Activated CD8-positive, alpha-beta T cell treated with anti-CD3 and anti-CD28 coated beads for 36 hours (primary cell): ENCODE measurements at places on chromosomes 1 and 21. TPM values are rescaled to one million over a fixed set of nuclear protein-coding genes. Genes with fewer than 3 reads are reported as not detected.

The PCP4 gene
- total RNA-seq, result not detected

The ICOSLG gene
- 5.4 TPM for total RNA-seq

The TNFRSF1B gene
- 191 TPM for total RNA-seq

The TNNI3K gene
- total RNA-seq, result not detected

The OLFML3 gene
- total RNA-seq, result 0.14 TPM

DNA sequence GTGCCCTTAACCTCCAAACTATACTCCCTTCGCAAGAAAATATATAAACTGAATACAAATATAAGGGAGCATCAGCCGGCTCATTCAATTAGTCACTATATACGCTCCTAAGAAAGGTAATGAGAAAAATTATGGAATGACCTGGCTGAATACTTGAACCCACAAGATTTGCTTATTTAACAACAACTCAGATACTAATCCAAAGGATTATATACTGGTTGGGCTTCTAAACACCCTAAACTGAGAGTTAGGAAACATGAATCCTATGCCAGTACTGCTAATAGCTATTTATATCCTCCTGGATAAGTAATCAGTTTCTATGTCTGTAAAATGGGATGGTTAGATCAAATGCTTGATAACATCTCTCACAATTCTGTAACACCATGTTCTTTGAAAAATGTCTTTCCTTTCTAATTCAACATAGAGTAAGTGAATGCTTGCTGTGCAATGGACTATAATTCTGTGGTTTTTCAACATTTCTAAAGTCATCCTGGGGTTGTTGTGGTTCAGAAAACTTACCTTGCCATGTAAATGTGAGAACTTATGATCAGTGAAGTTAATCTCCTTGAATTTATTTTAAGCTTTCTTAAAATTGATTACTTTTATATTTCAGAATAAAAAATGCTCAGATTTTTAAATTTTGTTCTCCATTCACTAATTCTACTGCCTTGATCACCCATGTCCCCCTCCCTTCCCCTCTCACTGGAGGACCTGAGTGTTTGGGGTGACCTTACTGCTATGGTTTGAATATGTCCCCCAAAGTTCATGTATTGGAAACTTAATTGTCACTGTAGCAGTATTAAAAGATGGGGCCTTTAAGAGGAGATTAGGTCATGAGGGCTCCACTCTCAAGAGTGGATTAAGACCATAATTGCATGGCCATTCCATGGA is 14.5 kb downstream of the DUSP10 start:
- peaks cover 63% of the 10 kb centered on the region for H3K36me3 ChIP-seq
- peak overlapping the region; percentile 81 for H3K27ac ChIP-seq
- no peak overlapping the region for H3K4me3 ChIP-seq
- DNase-seq, result no peak
- peaks cover 77% of the 10 kb centered on the region for H3K4me1 ChIP-seq
- H3K27me3 ChIP-seq, result no peaks in the 10 kb centered on the region

- no peak overlapping the region for H3K27ac ChIP-seq
- H3K36me3 ChIP-seq, result no peaks in the 10 kb centered on the region
- H3K4me3 ChIP-seq, result no peak overlapping the region
Measured at GRCh38 chr1:240705579-240705978, 93.6 kb upstream of the GREM2 start.

GRCh38 chr1:41564741-41565475 is 80.4 kb upstream of the EDN2 start:
- no peaks in the 10 kb centered on the region for H3K27me3 ChIP-seq
- no peak for DNase-seq
- peaks cover 11% of the 10 kb centered on the region for H3K4me1 ChIP-seq
- H3K36me3 ChIP-seq, result peaks cover 52% of the 10 kb centered on the region
- no peak overlapping the region for H3K4me3 ChIP-seq

- no peaks in the 10 kb centered on the region for H3K36me3 ChIP-seq
- H3K27ac ChIP-seq, result no peak overlapping the region
- H3K4me1 ChIP-seq, result no peaks in the 10 kb centered on the region
- no peak for DNase-seq
Measured at GRCh38 chr1:227794817-227795192, 20.7 kb upstream of the PRSS38 start.

- H3K27me3 ChIP-seq, result no peaks in the 10 kb centered on the region
- H3K4me1 ChIP-seq, result peaks cover 5% of the 10 kb centered on the region
- no peak overlapping the region for H3K4me3 ChIP-seq
- no peak overlapping the region for H3K27ac ChIP-seq
Measured at GRCh38 chr1:121445679-121446078, 260.9 kb downstream of the SRGAP2C start.

DNA sequence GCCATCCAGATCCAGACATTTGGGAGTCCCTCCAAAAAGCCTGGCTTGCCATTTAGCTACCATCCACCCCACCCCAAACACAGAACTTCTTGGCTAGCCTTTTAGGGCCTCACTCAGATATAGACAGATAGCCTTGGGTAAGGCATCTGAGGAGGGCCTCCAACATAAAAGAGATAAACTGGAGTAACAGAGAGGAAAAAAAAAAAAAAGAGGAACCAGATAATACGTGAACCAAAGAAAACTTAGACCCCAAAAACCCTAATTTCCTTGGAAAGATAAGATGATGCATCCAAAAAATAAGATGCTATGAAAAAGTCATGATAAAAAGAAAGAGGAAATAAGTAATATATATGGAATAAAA is 19.8 kb upstream of the LSS start:
- H3K4me3 ChIP-seq, result no peak overlapping the region
- H3K36me3 ChIP-seq, result peaks cover 47% of the 10 kb centered on the region
- no peak for DNase-seq
- H3K27me3 ChIP-seq, result no peaks in the 10 kb centered on the region
- H3K27ac ChIP-seq, result no peak overlapping the region
- H3K4me1 ChIP-seq, result peaks cover 17% of the 10 kb centered on the region

GRCh38 chr21:27677546-27677945 is 710.7 kb upstream of the ADAMTS5 start:
- no peak for DNase-seq
- no peaks in the 10 kb centered on the region for H3K36me3 ChIP-seq
- no peak overlapping the region for H3K27ac ChIP-seq
- no peaks in the 10 kb centered on the region for H3K27me3 ChIP-seq
- no peak overlapping the region for H3K4me3 ChIP-seq
- H3K4me1 ChIP-seq, result no peaks in the 10 kb centered on the region

- H3K36me3 ChIP-seq, result peaks cover 16% of the 10 kb centered on the region
- no peak for DNase-seq
- H3K4me3 ChIP-seq, result no peak overlapping the region
- no peak overlapping the region for H3K27ac ChIP-seq
- no peaks in the 10 kb centered on the region for H3K4me1 ChIP-seq
- H3K27me3 ChIP-seq, result no peaks in the 10 kb centered on the region
Measured at GRCh38 chr1:185208626-185209180, 51.7 kb downstream of the SWT1 start.

GRCh38 chr1:34603594-34603993 is 151.3 kb upstream of the GJB5 start:
- no peaks in the 10 kb centered on the region for H3K4me1 ChIP-seq
- no peak for DNase-seq
- no peak overlapping the region for H3K4me3 ChIP-seq
- no peaks in the 10 kb centered on the region for H3K36me3 ChIP-seq

GRCh38 chr1:91769742-91770141 is 116.2 kb downstream of the TGFBR3 start:
- H3K4me1 ChIP-seq, result peaks cover 10% of the 10 kb centered on the region
- no peak overlapping the region for H3K27ac ChIP-seq
- no peak overlapping the region for H3K4me3 ChIP-seq
- no peak for DNase-seq

- peaks cover 33% of the 10 kb centered on the region for H3K4me1 ChIP-seq
- H3K27me3 ChIP-seq, result no peaks in the 10 kb centered on the region
- no peaks in the 10 kb centered on the region for H3K36me3 ChIP-seq
- H3K4me3 ChIP-seq, result no peak overlapping the region
Measured at GRCh38 chr21:35136106-35136505, 87.0 kb upstream of the RUNX1 start.

GRCh38 chr1:158177700-158178450 is 2.8 kb upstream of the CD1D start:
- peaks cover 59% of the 10 kb centered on the region for H3K27me3 ChIP-seq
- peak; percentile 42 for DNase-seq
- H3K4me1 ChIP-seq, result peaks cover 8% of the 10 kb centered on the region

DNA sequence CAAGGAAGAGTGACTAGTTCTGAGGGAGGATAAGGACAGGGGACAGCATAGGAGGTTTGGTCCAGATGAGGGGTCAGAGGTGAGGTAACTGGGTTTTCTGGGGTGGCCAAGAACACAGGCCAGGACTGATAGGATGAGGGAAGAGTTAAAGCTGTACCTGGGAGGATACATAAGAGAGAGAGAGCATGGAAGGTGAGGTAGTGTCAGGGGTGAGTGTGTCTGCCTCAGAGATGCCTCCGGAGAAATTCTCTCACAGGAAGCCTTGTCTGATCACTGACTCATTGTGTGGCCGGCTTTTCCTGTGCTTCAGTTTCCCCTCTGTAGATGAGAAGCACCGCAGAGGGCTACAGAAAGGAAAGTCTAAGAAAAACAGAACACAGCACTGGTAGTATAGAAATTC is 40.2 kb downstream of the FASLG start:
- H3K4me3 ChIP-seq, result peak overlapping the region; percentile 50
- peak; percentile 87 for DNase-seq
- H3K4me1 ChIP-seq, result peaks cover 54% of the 10 kb centered on the region
- no peaks in the 10 kb centered on the region for H3K27me3 ChIP-seq
- H3K27ac ChIP-seq, result peak overlapping the region; percentile 95
- no peaks in the 10 kb centered on the region for H3K36me3 ChIP-seq

DNA sequence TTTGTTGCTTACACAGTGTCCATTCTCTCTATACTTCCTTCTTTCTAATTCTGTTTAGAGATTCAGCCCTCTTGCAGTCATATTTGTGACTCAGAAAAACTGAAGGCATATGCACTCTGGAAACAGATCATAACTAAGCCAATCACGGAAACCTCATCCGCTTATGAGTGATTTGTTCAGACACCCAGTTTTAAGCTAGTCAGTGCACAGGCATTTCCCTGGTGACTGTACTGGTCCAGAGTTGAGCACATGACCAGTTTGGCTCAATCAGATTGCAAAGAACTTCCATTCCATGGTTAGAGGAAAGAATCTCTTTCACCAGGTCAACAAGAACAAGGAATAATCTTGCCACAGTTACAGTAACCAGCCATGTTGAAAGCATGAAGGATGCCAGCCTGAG is 69.2 kb upstream of the SGIP1 start:
- H3K27ac ChIP-seq, result no peak overlapping the region
- no peaks in the 10 kb centered on the region for H3K4me1 ChIP-seq
- DNase-seq, result no peak
- peaks cover 7% of the 10 kb centered on the region for H3K27me3 ChIP-seq
- H3K4me3 ChIP-seq, result no peak overlapping the region
- H3K36me3 ChIP-seq, result no peaks in the 10 kb centered on the region
